Hindlimb muscle (tissue), 1 donor: ENCODE measurements at places on chromosomes 2 and 18. TPM values are rescaled to one million over a fixed set of nuclear protein-coding genes. Genes with fewer than 3 reads are reported as not detected.

SLC23A3 gene
- 1.1 TPM for polyA plus RNA-seq

VAMP8 gene
- polyA plus RNA-seq = 12.5 TPM

LIMS3 gene
- 1.8 TPM for polyA plus RNA-seq

TBC1D8 gene
- polyA plus RNA-seq = 30.2 TPM

GRCh38 chr18:45680066-45680690 is 43.8 kb upstream of the SLC14A1 start:
- DNase-seq = no peak

GRCh38 chr2:231887756-231888155 is 38.4 kb downstream of the NPPC start:
- no peak for DNase-seq

- DNase-seq = no peak
Measured at GRCh38 chr18:28267878-28268625, 91.1 kb upstream of the CDH2 start.

DNA sequence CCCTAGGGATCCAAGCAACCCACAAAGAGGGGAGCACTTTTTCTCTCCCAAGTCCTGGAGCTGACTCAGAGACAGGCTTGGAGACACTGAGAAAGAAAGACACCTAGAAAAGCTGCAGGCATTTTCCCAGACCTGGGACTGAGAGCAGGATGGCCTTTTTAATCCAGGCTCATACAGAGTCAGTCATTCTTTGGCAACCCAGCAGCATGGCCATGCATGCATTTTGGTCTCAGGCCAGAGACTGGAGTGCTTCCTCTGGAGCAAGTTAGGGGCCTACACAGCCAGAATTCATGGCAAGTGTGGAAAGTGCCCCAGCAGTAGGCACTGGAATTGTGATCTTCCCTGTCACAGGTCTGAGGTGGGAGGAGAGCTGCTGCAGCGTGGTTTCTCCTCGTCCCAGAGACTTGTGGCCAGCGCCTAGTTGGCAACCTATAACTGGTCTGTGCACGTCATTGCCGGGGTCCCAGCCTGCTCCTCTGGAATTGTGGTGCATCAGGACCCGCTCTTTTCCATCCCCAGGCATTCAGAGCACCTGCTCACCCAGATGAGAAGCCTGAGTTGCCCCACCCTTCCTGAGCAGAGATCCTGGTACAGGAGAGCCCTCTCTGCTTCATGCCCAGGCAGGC is 231.9 kb upstream of the RAB6C start:
- no peak for DNase-seq

DNA sequence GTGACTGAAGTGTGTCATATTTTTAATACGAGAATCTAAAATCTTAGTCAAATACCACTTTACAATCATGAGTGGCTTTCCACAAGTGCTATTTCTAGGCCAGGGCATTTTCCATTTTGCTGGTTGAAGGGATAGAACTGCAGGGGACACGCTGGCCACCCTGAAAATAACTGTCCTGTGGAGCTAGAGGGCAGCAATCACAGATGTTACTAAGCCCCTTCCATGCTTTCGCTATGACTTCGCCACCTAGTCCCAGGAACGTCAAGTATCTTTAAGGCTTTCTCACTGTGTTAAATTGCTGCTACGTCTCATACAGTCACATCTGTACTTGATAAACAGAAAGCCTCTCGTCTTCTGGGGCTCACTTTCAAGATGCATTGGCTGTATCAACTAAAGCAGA is 171.8 kb downstream of the CDH2 start:
- DNase-seq = no peak
